Stomach (tissue), 19 donors: ENCODE measurements at places on chromosomes 4 and X.

GRCh38 chr4:141676087-141676670 is 39.8 kb downstream of the IL15 start:
- DNase-seq = no peak

DNA sequence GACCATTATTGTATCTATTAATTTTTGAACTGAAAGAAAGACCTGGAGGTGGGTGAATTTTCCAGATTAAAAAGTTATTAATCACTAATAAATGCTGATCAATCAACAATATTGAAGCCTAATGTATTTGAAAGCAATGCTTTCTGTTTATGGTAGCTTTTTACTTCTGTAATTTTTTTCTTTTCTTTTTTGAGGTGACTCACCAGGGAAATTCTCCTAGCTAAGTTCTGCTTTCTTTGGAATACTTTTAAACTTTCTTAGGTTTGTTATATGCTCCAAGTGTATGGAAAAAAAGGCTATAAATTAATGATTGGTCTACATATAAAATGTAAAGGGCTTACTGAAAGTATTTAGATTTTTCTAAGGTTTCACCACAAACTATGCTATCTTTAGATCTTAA is 94.2 kb downstream of the MBNL3 start:
- DNase-seq = no peak

DNA sequence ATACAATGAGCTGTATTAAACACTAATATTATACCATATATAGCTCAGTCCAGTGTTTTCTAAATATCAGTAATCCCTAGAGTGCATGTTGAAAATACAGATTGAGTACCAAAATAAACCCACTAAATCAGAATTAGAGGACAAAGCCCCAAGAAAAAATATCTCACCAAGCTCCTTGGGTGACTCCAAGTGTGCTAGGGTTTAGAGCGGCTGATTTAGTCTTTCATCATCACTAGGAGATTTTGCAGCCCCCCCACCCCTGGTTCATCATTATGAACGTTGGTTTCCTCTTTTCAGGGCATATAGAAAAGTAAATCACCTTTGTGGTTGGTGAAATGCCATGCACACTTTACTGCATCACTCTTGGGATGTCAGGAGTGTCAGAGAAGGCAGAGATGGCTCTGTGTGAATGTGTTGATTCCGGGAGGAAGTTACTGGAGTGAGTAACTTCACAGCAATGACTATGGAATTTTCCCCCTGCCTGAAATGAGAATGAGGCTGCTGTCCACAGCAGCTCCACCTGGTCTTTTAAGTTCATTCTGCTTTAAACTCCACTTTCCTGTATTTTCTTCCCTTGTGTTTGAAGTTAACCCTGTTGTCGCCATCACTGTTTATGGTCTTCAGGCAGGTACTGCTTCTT is 25.2 kb upstream of the ANAPC4 start:
- no peak for DNase-seq

GRCh38 chrX:39019056-39019455 is 217.8 kb downstream of the MID1IP1 start:
- DNase-seq = no peak

GRCh38 chr4:38872620-38873019 is 5.0 kb downstream of the FAM114A1 start:
- DNase-seq = peak; percentile 42

- no peak for DNase-seq
Measured at GRCh38 chr4:47798165-47798564, 39.7 kb downstream of the CORIN start.

DNA sequence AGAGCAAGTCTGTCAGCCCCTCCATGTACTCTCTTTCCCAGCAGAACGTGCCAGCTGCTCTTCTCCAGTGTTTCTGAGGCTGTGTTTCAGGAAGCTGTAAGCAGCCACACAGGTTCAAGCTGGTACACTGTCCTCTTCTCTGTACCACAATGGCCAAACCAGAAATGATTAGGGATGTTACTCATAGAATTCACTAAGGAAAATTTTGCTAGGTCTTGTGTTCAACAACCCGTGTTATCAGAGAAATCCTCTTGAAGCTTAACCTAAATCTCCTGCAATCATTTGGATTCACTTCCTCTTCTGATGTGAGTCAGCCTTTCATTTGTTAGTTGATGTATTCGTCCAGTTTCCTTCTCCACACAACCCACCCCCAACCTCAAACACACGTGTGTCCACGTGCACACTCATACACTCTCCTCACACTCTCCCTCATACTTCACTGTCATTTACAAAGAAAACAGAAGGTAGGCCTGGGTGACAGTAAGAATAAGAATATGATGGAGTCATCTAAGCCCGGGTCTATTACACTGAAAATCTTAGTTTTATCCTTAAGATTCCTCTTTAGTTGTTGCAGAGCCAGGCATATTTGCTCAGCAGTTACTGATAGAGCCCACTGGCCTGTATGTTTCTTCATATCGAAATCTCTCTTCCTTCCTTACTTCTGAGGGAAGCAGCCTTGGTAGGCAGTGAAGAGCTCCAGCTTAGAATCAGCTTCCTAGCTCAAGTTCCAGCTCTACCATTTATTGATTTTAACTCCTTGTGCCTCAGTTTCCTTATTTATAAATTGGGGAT is 63.4 kb downstream of the DCUN1D4 start:
- DNase-seq = peak; percentile 54

DNA sequence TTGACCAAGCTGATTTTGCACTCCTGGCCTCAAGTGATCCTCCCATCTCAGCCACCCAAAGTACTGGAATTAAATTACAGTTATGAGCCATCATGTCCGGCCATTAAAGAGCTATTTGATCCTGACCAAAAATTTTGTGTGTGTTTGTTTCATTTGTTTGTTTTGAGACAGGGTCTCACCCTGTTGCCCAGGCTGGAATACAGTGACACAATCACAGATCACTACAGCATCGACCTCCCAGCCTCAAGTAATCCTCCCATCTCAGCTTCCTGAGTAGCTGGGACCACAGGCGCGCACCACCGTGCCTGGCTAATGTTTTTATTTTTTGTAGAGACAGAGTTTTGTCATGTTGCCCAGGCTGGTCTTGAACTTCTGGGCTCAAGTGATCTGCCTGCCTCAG is 82.9 kb upstream of the RBPJ start:
- no peak for DNase-seq

- DNase-seq = no peak
Measured at GRCh38 chr4:118964891-118965411, 76.3 kb downstream of the SYNPO2 start.

- peak; percentile 29 for DNase-seq
Measured at GRCh38 chrX:68249401-68249831, 183.9 kb downstream of the OPHN1 start.

- no peak for DNase-seq
Measured at GRCh38 chrX:137278825-137279224, 245.0 kb upstream of the GPR101 start.
